Left ventricle myocardium superior (tissue), 1 donor: ENCODE measurements at places on chromosomes 7 and 10.

DNA sequence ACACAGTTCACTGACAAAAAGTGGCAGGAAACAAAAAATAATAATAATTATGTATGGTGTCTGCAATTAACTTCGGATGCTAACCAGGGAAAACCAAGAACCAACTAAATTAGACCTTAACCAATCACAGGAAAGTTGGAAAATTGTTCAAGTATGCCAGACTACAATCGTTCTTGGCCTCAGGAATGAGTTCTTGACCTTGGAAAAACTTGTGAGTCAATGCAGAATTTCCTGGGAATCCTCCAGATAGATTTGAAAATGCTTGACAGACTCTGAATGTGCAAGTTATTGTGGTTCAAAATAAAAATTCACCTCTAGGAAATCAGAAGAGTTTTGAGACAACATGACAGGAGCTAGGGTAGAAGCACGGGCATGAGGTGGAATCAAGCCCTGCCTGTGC is 171.5 kb downstream of the C7orf25 start:
- DNase-seq = no peak

GRCh38 chr10:105837951-105838350 is 1196.9 kb downstream of the SORCS3 start:
- DNase-seq = no peak

GRCh38 chr7:135716677-135717238 is 11.2 kb downstream of the SLC13A4 start:
- DNase-seq = no peak

GRCh38 chr7:119482209-119482608 is 790.8 kb upstream of the KCND2 start:
- no peak for DNase-seq

DNA sequence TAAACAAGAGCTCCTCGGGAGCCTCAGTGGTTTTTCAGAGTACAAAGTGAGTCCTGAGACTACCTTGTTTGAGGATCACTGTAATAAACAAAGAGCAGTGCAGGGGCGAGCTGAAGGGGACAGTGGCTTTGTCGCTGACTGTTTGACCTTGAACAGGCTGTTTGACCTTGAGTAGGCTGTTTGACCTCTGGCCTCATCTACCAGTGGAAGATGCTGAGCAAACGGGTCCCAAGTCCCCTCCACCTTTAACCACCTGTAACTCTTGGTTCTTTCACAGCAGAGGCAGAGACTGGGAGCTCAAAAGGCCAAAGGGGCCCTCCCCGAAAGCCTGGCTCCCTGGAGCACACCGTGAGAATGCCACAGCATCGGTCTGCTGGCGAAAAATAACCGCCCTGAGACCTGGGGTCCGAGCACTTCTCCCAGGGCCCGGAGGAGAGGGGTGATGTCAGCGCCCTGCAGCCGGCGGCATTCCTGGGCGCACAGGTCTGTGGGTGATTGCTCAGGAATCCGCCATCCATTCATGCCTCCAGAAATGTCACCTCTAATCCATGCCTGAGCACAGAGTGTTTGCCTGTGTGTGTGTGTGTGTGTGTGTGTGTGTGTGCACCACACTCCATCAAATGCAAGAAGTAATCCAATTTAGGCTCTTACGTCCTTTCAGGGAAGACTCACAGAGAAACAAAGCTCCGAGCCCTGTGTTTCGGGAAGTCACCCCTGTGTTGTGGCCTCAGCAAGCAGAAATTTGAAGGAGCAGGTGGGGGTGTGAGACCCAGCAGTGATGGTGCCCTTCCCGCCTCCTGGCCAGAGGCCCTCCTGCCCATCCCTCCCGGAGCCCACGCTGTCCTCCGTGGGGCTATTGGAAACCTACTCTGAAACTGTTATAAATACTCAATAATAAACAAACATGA is 66.5 kb downstream of the ASB13 start:
- no peak for DNase-seq
